ENCODE measurements at places on chromosomes 12 and 14.

GRCh38 chr12:124654666-124655047 is 87.2 kb upstream of the NCOR2 start:
- DNase-seq: no peak

- no peak for DNase-seq
Measured at GRCh38 chr14:76235628-76236027, 83.9 kb downstream of the GPATCH2L start.

- DNase-seq: no peak
Measured at GRCh38 chr14:50044042-50044651, 72.2 kb downstream of the VCPKMT start.

DNA sequence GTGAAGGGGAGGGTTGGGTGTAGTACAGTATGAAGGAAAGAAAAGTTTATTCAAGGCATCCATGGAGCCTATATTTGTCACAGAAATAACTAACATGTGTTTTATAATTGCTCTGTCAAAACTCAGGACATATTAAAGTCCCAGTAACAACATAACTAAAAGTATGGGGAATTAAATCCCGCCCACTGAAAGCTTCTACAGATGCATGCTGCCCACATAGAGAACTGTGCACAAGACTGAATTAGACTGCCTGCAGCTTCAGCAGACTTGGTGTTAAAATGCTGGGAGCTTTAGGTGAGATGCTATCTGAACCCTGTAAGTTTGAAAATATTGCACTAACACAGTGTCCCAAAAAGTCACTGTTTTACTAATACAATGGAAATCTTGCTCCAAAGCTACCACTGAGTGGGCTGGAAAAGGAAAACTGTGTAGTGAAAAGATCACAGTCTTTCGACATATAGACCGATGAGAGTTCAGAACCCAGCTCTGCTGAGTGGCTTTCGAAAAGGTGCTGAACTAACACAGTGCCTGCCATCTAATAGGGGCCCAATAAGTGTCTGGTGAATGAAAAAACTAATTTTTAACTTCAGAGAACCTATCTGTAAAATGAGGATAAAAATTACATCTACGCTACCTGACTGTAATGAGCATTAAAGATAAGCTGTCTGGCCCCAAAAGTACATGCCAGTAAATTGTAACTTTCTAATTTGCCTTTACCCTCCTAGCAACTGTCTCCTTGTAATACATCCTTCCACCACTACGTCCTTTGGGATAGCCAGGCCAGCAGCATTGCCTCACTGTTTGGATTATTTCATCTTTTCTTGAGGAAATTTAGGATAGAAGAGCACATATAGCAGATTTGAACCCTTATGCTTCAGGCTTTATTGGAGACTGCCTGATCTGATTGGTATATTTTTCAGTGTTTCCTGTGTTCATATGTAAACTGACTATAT is 237.6 kb downstream of the BCAT1 start:
- DNase-seq: no peak

- no peak for DNase-seq
Measured at GRCh38 chr14:22593601-22594000, 4.5 kb upstream of the ABHD4 start.

GRCh38 chr12:111789779-111790178 is 23.0 kb downstream of the ALDH2 start:
- DNase-seq: no peak

GRCh38 chr12:52494100-52494499 is 1.0 kb upstream of the KRT6A start:
- DNase-seq: no peak

- DNase-seq: no peak
Measured at GRCh38 chr14:93830753-93831461, 42.6 kb upstream of the PRIMA1 start.

- no peak for DNase-seq
Measured at GRCh38 chr14:103214461-103214958, 91.2 kb downstream of the TNFAIP2 start.

- DNase-seq: no peak
Measured at GRCh38 chr12:52175371-52176350, 16.2 kb downstream of the KRT80 start.

GRCh38 chr14:41072776-41073175 is 533.9 kb upstream of the LRFN5 start:
- no peak for DNase-seq

DNA sequence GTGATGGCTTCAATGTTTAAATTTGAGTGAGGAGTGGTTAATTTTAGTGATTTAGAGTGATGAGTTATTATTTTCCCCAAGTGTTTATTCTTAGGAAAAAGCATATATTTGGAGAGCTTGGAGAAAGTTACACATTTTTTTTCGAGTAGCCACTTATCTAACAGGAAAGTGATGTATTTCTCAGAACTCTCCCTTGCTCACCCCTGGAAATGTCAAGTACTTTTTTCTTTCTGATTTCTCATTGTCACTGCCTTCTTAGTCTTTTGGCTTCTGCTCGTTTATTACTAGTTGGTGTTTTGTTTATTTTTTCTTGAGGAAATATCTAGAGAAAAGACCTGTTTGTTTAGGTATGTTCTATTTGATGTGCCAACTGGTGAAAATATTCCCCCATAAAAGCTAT is 58.8 kb downstream of the AEBP2 start:
- no peak for DNase-seq

DNA sequence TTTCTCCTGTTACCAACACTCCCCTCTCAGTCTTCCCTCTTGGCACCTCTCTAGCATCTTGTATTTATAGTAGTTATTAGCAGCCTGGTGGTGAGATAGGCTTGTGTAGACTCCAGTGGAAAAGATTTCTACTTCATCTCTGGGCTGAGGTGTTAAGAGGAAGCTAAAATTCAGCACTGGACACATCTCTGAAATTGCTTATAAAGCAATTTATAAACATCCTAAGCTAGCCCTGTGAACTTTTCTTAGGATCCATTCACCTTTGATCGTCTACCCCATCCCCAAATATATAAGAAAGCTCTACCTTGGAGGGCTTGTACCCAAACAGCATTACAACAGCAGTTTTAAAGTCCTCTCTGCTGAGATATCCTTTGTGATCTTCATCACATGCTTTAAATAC is 928 bp downstream of the EFCAB11 start:
- no peak for DNase-seq

- no peak for DNase-seq
Measured at GRCh38 chr12:108693186-108693730, 38.1 kb downstream of the CORO1C start.

DNA sequence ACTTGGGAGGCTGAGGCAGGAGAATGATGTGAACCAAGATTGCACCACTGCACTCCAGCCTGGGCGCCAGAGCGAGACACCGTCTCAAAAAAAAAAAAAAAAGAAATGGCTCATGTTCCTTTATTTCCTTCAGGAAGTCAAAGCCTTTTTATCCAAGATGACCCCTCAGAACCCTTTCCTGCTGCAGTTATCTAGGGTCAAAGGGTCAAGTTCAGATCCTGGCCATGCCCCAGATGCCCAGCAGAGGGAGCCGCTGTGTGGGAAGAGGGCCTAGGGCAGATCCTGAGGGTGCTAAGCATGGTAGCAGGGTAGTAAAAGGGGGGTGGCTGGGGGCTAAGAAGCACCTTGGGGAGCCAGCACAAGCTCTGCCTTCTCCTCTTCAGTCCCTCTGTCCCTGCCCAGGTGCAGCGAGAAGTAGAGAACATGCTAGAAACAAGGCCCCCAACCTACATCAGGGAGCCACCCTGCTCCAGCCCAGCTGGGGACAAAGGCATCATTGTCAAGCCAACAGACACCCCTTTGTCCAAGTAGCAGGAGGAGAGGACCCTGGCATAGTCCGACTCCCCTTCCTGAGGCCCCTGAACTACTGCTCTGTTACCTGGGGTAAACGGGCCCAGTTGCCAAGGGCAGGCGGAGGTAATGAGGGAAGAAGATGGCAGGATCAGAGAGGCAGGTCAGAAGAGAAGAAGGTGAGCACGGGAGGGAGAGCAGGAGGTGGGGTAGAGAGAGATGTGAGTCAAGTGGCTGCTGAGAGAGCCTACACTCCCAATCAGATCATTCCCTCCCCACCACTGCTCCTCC is 6.5 kb downstream of the NFE2 start:
- DNase-seq: no peak

GRCh38 chr14:83425138-83425537 is 1891.5 kb upstream of the SEL1L start:
- no peak for DNase-seq

DNA sequence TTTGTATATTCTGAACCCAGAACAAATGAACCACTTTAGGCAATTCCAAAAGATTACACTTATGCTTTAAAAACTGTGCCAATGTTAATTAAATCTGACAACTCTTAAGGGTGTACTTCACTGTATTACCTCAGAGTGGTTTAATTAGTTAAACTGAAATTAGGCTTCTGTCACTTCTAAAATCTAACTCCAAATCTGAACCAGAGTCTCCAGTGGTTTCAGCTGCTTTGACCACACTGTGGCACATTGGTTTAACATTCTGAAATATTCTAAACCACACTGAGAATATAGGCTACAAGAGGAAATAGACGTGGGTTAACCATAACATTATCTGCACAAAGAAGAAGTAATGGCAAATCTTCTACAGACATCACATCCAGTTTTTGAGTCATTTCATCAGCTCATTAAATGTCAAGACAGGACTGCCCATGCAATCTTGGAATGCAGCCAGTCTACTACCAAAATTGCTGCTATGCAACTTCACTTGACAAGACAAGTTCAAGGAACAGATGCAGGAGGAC is 94.8 kb downstream of the LRP6 start:
- no peak for DNase-seq

DNA sequence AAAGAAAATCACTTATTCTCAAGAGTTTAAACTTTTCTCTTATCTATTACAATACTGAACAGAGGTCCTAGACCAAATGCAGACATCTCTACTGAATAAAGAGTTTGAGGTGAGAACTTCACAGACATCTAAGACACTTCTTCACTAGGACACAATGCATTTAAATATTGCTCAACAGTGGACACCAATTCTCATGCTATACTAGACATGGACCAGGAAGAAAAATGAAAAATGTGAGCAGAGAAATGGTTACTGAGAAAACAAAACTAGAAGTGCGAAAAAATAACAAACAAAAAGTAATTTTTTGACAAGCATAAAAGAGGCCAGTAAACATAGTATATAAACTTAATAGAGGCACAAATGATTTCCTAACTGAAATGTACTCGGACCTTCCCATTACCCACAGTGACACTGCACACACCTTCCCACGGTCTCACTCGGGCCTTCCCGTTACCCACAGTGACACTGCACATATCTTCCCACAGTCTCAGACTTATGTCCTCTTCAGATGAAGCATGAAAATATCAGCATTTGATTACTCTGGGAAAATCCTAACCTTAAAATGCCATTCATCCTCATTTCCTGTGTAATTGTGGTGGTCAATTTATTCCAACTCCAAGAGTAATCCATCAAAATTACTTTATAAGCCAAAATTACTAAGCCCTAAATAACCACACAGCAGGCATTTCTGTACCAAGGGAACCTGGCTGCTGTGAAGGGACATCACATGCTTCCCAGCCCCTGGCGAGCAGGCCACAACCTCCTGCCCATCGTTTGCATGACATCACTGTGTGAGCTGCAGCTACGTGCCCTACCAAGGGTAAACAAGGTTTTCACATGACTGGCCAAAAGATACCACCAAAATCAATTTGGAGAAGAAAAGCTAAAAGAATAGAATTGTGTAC is 6.4 kb downstream of the SLC15A4 start:
- DNase-seq: no peak

DNA sequence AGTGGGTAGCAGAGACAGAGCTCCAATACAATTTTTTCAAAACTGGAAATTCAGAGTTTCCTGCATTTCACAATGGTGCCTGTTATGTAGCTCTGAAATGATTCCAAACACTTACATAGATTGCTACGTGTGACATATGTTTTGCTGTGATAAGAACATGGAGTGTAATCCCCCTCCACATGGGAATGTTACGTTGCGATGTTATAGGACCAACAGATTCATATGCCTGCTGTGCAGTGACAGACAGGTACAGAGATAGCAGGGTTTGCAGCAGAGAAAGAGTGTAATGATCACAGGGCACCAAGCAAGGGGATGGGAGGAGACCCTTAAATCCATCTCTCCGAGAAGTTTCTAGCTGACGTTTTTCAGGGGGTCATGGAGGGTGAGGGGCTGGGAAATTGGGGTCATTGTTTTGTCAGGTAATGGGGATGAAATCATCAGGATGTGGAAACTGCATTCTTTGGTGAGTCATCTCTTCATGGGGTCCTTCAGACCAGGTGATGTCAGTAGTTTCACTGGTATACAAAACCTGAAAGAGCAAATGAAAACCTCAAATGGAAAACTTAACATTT is 76.6 kb upstream of the OSBPL8 start:
- DNase-seq: no peak

DNA sequence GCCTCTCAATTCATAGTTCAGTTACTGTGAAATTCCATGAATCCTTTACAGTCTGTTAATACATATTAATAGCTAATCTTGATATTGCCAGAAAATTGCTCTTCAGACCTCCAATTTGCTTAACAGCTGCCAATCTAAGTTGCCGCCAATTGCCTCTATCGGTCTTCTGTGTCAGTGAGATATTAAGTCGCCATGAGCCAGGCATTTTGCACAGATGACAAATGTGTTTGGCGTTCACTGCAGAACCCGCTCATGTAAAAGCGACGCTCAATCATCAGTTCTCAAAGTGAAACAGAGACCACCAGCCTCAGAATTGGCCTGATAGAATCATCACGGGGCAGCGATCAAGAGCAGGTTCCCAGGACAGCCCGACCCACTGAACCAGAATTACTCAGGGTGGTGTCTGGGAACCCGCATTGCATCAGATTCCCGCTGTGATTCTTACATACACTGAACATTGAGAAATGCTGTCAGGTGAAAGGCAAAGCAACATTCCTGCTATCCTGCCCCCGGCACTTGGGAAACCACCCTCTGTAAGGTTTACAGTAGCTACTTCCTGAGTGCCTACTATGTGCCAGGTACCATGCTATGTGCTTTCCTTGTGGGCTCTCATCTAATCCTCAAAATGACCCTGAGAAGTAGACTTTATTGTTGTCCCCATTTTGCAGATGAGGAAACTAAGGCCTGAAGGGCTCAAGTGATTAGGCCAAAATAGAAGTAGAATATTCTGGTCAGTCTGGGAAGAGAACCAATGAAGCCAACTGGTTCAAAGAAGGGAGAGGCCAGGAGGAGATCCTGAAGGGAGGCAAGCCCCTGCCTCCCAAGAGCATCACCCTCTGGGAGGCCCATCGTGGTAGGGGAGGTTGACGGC is 216.4 kb downstream of the SLC41A2 start:
- DNase-seq: no peak

All from T1000 (cell line).